GM18507 (cell line): ENCODE measurements at places on chromosomes 12 and 14.

DNA sequence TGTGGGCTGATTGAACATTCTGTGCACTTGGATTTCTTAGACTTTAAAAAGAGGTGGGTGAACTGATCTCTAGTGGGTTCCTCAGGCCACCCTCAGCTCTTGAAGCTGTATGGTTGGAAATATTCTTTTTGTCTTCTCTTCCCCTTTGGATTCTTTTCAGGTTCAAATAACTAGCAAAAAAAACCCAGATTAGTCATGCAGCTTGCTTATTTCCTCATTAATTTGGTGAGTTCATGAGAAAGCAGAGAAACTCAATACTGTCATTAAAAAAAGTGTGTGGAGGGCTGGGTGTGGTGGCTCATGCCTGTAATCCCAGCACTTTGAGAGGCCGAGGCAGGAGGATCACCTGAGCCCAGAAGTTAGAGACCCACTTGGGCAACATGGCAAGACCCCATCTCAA lies 183.4 kb downstream of the ESR2 start:
- DNase-seq = no peak

DNA sequence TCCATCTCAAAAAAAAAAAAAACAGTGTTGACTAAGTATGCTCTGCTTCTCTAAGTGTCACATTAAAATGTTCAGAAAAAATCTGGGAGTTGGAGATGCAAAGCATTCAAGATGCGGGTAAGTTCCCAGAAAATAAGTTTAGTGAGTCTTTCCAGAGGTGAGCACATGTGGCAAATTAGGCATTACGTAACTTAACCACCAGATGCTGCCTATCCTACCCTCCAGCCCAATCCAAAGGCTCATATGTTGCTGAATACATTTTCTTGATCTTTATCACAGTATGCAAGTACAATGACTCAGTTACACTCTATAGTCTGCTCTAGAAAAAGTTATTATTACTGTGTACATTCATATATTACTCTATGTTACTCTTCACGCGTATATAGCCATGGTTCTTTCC lies 3.6 kb downstream of the SLC2A14 start:
- no peak for DNase-seq

DNA sequence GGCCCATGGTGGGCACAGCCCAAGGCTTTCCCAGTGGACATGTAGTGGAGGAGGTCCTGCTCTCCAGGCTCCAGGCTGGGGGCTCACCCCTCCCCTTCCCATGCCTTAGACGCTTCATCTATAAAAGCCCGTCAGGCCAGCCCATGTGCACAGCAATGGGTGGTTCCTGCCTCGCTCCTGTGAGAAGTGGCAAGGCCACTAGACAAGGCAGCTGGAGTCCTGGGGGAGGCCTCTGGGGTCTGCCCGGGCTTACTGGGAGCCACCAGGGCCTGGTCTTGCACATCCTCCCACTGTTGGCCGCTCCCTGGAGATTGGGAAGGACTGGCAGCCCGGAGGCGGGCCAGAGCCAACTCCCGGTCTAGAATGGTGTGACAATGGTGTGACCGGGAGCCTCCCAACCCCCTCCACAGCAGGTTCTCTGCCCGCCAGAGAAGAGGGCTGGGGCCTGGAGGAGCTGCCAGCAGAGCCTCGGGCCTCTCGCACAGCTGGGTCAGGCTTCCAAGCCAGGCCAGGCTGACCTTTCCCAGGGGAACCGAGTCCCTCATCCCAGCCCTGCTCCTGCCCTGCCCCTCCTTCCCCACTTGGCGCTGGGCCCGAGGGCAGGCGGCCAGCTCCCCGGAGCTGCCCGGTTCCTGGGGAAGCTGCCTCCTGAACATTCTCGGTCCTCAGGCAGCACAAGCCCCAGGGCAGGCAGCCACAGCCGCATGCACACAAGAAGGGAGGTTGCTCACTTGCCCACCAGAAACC lies 97.9 kb downstream of the RFLNA start:
- DNase-seq = no peak

- no peak for DNase-seq
Observed at GRCh38 chr12:65620046-65620445, 204.2 kb upstream of the HMGA2 start.

- DNase-seq = no peak
Observed at GRCh38 chr12:802242-803120, 50.1 kb downstream of the WNK1 start.

GRCh38 chr14:64544607-64545312 lies 4.2 kb downstream of the HSPA2 start:
- DNase-seq = no peak

DNA sequence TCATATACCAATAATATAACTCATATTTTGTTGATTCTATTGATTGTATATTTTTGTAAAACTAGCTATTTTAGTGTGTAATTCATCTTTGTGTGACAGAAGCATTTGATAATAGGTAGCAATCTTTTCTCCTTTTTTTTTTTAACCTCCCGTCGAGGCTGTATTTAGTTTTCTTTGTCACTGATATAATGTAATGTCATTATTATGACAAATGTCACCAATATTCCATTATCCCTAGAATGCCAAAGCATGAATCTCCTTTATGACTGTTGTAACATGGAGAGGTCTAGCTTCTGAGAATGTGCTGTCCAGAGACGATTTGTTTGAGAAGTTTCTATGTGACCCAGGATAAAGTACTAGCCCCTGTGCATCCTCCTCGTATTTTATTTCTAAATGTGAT lies 639.0 kb upstream of the ATXN7L3B start:
- DNase-seq = no peak

GRCh38 chr12:29858270-29858786 lies 74.6 kb upstream of the TMTC1 start:
- DNase-seq = no peak

DNA sequence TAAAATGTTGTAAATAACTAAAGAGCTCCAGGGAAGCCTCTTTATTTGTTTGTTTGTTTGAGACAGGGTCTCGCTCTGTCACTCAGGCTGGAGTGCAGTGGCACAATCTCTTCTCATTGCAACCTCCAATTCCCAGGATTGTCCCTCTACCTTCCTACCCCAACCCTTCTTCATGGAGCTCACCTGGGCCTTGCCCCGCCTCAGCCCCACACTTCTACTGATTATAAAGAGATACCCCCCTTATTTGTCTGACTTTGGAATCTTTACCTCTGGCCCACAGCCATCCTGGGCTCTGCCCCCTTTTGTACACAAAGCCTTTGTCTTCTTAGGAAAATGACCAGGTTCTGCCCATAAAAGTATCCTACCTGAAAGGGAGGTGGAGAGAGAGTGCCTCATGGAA lies 9.1 kb upstream of the BLTP3B start:
- no peak for DNase-seq

- no peak for DNase-seq
Observed at GRCh38 chr12:54418441-54419087, 502 bp downstream of the ITGA5 start.

GRCh38 chr14:93936245-93936644 lies 9.1 kb downstream of the FAM181A start:
- no peak for DNase-seq

DNA sequence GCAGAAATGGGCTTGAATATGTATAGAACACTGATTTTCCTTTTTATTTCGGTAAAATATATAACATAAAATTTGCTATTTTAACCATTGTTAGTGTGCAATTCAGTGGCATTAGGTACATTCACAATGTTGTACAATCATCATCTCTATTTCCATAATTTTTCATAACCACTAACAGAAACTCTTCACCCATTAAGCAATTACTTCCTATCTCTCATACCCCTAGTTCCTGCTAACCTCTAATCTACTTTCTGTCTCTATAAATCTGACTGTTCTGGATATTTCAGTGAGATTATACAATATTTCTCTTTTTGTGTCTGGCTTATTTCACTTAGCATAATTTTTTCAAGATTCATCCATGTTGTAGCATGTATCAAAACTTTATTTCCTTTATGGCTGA lies 8.9 kb upstream of the RNF212B start:
- no peak for DNase-seq

DNA sequence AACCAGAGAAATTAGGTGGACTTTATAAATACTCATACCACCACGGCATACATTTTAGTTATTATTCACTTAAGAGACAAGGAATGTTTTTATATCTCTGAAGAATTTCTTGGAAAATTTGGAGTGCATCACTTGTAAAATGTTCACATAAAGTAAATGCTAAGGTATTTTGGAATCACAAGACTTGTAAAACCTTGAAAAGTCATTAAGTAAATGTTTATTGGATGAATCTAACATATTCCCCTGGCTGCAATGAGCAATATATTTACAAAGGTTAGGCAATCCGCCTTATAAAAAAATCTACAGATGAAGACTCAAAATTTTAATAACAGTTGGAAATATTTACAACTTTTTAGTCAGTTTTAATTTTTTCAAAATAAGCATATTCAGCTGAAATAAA lies 287.4 kb upstream of the ALG10 start:
- no peak for DNase-seq

DNA sequence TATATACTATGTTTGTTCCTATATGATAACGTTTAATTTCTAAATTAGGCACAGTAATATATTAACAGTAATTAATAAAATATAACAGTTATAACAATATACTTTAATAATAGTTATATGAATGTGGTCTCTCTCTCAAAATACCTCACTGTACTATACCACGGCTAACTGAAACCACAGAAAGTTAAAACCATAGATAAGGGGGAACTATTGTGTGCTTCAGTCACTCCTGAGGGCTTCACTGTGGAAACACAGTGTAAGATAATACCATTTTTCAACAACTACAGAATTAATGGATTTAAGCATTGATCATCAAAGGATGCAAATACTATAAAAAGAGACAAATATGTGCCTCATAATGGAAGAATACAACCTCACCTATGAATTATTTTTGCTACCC lies 266.4 kb upstream of the RGS6 start:
- DNase-seq = no peak

DNA sequence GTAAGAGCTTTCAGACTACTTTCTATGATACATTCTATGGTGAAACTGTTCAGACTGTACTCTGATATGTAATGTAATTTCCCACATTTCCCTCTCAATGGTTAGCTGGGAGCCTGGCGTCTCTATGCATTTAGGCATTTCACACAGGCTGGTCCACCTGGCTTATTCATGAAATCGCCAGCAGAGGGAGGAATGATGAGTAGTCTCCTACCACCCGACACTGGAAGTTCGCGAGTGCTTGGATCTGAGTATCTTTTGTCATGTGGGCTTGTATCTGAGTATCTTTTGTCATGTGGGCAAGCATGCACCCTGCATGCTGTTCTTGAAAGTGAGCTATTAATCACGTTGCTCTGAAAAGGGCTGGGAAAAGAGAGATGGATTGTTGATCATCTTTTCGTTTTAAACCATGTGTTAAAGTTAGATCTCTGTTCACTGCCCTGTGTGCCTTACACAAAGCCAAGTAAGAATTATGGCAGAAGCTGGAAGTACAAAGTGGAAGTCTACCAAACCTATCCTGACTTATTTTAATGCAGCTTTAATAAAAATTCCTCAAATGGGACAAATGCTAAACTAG lies 235.0 kb downstream of the ATP23 start:
- no peak for DNase-seq

GRCh38 chr12:79850610-79851299 lies 84.1 kb downstream of the PPP1R12A start:
- DNase-seq = no peak

DNA sequence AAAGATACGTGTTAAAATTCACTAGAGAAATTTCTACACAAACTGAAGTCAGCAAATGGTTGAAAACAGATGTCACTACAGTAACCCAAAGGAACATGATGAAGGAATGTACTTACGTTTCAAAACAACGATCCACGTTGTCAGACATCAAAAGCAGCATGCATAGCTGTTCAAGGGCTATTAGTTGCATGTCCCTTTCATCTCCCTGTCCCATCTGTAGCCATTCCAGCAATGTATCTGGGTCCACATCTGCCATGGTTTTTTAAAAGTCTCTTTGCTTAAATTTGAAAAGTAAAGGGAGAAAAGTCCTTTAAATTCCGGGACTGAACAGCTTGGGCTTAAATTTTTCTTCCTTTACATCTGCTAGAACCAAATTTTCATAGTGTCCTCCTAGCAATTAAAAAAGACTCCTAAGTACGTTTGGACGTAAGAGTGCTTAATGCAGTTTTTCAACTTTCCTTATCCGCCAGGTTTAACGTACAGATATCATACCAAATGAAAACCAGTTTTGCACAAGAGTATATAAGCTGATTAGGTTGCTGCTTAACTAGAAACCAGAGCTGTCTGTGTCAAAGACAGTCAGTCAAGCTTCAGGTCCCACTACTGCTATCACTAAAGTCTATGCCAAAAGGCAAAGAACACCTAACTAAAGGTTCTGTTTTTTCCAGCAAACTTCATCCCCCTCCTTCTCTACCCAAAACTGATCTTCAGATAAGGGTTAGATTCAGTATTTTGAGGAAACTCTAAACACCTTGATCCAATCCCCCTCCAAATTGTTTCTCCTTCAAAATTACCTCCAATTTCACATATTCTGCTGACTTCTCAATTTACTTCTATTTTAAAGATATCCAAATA lies 1.7 kb downstream of the HECTD1 start:
- no peak for DNase-seq

- DNase-seq = no peak
Observed at GRCh38 chr12:46841891-46842290, 16.1 kb upstream of the SLC38A4 start.

GRCh38 chr12:44154128-44154527 lies 318.2 kb downstream of the TMEM117 start:
- DNase-seq = no peak

GRCh38 chr12:79534029-79534867 lies 156.5 kb downstream of the PAWR start:
- DNase-seq = no peak

GRCh38 chr14:96297000-96297399 lies 41.0 kb downstream of the BDKRB1 start:
- no peak for DNase-seq

DNA sequence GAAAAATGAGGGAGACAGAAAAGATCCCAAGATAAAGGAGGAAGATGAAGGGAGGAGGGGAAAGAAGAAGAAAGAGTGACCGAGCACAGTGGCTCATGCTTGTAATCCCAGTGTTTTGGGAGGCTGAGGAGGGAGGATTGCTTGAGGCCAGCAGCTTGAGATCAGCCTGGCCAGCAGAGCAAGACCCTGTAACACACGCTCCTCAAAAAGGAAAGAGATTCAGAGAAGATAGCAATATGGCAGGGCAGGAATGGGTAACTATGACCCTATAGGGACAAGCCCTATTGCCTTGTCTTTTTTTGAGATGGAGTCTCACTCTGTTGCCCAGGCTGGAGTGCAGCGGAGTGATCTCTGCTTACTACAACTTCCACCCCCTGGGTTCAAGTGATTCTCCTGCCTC lies 116.9 kb upstream of the MAP1LC3B2 start:
- DNase-seq = no peak

DNA sequence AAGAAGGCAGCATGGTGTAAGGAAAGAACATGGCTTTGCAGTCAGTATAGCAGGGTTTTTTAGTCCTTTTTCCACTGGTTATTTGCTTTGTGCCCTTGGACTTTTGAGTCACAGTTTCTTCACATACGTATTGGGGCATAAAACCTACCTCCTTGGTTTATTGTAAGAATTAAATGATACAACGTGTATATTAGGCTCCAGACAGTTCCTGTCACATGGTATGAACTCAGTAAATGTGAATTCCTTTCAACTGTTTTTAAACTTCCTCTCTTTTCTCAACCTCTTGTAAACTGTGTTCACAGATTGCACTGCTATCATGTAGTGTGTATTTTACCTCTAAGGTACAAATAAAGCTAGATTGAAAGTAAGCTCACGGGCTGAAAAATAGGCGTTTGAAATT lies 29.5 kb downstream of the MSRB3 start:
- no peak for DNase-seq

GRCh38 chr14:68393259-68393658 lies 399.6 kb downstream of the ZFP36L1 start:
- DNase-seq = no peak

GRCh38 chr14:29652571-29652970 lies 275.1 kb downstream of the PRKD1 start:
- DNase-seq = no peak

GRCh38 chr12:70467918-70468733 lies 102.0 kb downstream of the KCNMB4 start:
- no peak for DNase-seq
